Caco-2 (cell line): ENCODE measurements at places on chromosomes 2 and 18. TPM values are rescaled to one million over a fixed set of nuclear protein-coding genes. Genes with fewer than 3 reads are reported as not detected.

DNA sequence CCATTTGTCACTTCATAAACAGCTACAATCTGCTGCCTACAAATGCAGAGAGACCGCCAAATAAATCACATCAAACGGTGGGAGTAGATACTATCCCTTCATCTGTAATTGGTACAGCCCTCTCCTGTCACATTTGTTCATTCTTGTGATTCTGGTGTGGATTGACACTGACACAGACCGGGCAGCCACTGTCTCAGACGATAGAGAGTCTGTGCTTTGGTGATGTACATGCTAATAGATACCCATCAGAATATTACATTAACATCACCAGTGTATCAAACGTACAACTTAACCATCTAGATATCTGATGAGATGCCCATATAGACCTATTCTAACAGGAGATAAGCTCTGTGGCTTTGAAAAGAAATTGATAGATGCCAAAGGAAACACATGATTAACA lies 419.7 kb upstream of the ZEB2 start:
- no peak for DNase-seq

GRCh38 chr2:11636593-11637295 lies 33.3 kb downstream of the NTSR2 start:
- DNase-seq, result no peak

DNA sequence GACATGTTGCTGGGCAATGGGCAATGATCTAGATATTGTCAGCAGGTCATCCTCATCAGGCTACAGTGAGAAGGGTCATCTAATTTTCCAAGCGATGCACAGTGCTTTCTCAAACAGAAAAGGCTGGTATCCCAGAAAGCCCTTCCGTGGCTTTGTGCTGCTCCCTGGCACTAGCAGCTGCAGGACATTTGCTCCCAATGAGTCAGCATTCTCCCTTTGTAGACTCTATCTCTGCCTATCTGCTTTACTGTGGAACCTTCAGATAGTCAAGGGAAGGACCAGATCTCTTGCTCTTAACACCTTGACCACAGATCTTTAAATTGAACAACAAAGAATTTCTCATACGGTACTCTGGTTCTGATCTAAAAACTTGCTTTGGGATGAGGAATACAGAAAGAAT lies 101.4 kb downstream of the CDH2 start:
- DNase-seq, result no peak

DNA sequence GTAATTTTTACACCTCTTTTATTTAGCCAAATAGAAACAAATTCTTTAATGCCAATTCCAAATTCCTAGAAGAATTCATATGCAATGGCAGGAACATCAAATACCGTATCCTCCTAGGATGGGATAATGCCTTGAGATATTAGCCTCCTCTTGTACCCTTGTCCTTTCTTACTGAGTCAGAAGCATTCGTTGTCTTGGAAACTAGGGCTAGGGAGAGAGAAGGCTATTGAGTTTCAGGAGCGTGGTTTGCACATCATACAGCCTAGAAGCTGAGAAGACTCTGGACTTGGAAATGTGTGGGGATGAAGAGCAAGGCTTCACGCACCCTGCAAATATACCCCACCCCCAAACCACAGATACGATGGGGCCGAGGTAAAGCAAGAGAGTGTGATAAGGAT lies 300.7 kb downstream of the SP3 start:
- no peak for DNase-seq

C2orf66 gene
- not detected in 2 replicates for total RNA-seq
